Muscle of arm (tissue), 14 donors: ENCODE measurements at places on chromosomes 7 and 10. TPM values are rescaled to one million over a fixed set of nuclear protein-coding genes. Genes with fewer than 3 reads are reported as not detected.

Gene PRSS2
- polyA plus RNA-seq: not detected

Gene ABCB1
- polyA plus RNA-seq: 0.88 TPM

Gene HOXA3
- polyA plus RNA-seq: not detected

Gene SFRP5
- 1.7 TPM for polyA plus RNA-seq

- no peak for DNase-seq
Observed at GRCh38 chr7:139771001-139771956, 6.5 kb downstream of the HIPK2 start.

DNA sequence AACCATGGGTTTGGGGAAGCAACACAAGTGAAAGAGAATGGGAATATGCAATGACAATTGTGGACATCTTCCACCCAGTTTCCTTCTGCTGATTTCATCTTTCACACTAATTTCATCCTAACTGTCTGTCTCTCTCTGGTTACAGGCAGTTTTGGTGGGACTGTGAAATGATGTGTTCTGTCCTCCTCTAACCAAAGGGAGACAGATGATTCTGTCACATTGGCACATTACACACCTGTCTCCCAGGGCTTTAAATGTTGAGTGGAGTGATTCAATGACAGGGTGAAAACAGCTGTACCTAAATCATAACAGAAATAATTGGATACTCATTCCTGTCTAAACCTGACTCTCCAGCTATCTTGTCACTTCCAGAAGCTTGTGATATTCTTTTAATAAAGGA lies 60.0 kb downstream of the DGKB start:
- DNase-seq: no peak

DNA sequence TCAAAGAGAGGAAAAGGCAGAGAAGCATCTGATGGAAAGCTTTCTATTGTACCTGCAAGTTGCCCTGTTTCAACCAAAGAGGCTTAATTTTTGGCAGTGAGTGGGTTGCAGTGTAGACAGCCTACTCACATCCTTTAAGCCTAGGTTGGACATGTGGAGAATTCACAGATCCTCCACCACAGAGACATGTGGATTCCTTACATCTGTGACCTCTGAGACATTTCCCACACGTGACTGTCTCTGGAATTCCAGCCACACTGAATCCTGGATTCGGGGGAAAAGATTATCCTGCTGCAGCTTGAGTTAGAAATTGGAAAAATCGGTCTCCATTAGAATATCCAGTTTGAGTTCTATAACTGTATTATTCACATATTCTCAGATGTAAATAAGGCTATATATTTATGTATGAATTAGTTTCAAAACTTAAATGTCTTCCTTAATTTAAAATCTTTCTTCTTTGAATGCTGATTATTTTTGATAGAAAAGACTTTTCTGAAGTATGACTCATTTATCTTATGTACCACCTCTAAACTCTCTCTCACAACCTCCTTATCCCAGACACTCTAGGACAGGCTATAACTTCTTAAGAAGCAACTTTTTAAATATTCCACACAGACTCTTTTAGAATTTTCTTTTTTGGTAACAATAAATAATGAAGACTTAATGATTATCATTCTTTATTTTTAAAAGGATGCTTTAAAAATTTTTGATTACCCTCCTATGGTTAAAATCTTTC lies 123.3 kb downstream of the TWIST1 start:
- no peak for DNase-seq

DNA sequence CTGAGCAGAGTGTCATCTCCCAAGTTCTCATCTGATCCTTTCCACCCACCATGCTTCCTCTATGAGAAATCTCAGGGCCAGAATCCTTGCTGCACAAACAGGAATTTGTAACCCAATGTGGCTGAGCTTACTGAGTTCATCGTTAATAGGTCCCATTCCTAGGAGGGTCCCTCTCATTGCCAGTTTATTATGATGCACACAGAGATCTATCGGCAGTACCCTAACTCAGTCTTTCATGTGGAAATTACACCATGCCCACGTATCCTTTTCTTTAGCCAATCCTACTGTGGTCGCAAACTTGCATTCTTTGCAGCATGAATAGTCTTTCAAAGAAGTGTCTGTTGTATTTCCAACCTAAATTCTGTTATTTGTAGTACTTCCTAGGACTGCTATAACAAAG lies 12.1 kb downstream of the TMEM236 start:
- no peak for DNase-seq

DNA sequence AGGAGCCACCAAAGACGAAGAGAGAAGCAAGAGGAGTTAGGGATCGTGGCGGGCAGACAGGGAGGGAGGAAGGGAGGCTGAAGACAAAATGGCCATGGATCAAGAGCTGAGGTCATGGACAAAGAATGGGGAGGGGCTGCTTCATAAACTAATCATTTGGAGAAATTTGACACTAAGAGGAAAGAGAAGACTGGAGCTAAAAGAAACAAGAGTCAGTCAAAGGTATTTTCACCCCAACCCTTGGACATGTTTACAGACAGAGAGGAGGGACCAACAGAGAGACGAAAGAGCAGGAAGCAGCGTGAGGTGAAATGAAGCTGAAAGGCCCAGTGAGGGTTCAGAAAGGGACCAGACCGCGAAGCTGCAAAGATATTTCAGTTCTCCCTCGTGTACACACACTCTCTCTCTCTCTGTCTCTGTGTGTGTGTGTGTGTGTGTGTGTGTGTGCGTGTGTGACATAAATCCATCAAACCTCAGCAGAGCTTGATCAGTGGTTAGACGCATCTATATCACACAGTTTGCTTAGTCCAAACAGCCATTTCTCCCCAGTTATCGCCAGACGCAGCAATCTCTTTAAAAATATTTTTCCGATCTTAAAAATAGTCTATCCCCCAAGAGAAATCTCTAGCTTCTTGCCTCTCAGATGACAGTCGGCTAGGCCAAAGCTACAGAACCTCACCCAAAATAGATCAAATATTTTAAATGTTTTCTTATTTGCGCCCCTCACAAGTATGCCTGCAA lies 12.5 kb upstream of the CALD1 start:
- no peak for DNase-seq

GRCh38 chr10:13717571-13717935 lies 130.8 kb downstream of the PRPF18 start:
- DNase-seq: no peak

GRCh38 chr10:125081931-125082330 lies 78.4 kb downstream of the CTBP2 start:
- no peak for DNase-seq

- no peak for DNase-seq
Observed at GRCh38 chr7:77441046-77441445, 24.9 kb upstream of the GSAP start.

GRCh38 chr7:13851736-13852135 lies 137.7 kb downstream of the ETV1 start:
- DNase-seq: no peak

- DNase-seq: peak; percentile 84
Observed at GRCh38 chr7:1664711-1665548, 5.1 kb upstream of the ELFN1 start.

GRCh38 chr7:154255324-154255723 lies 203.1 kb downstream of the DPP6 start:
- DNase-seq: no peak

GRCh38 chr10:11720260-11720741 lies 21.9 kb upstream of the ECHDC3 start:
- DNase-seq: no peak
